ENCODE measurements at places on chromosomes 6 and 20.

- DNase-seq: no peak
Observed at GRCh38 chr6:120260636-120261035, 911.1 kb upstream of the MAN1A1 start.

GRCh38 chr6:106490030-106490429, 129.5 kb downstream of the CRYBG1 start:
- DNase-seq: no peak

GRCh38 chr20:61263084-61263695, 11.1 kb downstream of the CDH4 start:
- peak; percentile 31 for DNase-seq

DNA sequence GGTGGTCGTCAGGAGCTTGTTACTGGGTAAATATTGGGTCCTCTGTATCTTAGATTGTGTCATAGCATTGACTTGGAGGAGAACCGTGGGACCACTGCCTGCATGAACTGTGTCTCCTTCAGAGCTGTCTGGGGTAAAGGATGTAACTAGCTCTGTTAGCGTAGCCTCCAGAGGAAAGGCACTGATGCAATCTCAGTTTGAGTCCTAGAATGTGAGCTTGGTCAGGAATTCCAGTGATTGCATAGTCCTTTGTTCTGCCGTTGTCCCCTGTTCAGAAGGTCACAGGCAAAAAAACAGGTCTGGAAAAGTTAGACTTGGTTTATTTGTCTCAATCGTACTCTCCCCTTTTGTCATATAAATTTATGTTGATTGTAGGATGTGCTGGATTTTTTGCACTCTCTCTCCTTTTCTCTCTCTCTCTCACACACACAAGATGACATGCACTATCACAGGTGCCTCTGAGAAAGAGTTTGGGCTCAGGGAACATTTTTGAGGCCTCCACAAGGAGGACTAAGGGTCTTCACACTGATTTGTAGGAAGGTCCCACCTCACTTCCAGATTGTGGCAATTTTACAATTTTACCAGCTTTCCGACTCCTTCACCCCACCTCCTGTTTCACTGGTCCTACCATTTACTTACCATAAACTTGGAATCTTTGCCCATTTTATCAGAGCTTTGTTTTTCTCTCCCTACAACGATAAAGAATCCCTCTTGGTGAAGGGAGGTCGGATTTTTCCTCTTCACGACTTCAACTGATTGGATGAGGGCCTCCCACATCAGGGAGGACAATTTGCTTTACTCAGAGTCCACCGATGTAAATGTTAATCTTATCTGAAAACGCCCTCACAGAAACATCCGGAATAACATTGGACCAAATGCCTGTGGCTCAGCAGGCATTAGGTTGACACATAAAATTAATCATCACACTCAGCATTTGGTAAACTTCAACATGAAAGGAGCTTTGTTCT, 7.0 kb upstream of the DACT2 start:
- DNase-seq: no peak

- no peak for DNase-seq
Observed at GRCh38 chr20:46549188-46549972, 1.1 kb downstream of the OCSTAMP start.

GRCh38 chr6:169166896-169167580, 86.6 kb downstream of the THBS2 start:
- DNase-seq: no peak

GRCh38 chr6:140303218-140303949, 928.9 kb upstream of the CITED2 start:
- no peak for DNase-seq

DNA sequence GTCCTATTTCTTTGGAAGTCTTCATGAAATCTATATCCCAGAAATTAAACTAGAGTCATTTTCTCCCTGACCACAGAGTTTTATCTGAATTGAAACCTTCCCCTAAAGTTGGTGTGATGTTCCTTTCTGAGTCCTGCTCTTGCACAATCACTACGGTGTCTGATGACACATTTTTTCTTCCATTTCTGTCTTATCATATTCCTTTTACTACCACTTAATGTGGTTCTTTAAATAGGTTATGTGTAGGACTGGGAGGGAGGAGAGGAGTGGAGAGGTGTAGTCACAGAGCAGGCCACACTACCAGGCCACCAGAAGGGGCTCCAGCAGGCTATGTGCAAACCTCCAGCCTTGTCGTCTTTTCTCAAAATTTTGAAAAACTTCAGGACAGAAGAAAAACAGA, 39.7 kb upstream of the ATXN1 start:
- peak; percentile 41 for DNase-seq

Data from EL (cell line).